BJ (cell line): ENCODE measurements at places on chromosomes 7 and 10.
A peak's percentile ranks its signal among the peaks of the same experiment; 100 is the strongest.

DNA sequence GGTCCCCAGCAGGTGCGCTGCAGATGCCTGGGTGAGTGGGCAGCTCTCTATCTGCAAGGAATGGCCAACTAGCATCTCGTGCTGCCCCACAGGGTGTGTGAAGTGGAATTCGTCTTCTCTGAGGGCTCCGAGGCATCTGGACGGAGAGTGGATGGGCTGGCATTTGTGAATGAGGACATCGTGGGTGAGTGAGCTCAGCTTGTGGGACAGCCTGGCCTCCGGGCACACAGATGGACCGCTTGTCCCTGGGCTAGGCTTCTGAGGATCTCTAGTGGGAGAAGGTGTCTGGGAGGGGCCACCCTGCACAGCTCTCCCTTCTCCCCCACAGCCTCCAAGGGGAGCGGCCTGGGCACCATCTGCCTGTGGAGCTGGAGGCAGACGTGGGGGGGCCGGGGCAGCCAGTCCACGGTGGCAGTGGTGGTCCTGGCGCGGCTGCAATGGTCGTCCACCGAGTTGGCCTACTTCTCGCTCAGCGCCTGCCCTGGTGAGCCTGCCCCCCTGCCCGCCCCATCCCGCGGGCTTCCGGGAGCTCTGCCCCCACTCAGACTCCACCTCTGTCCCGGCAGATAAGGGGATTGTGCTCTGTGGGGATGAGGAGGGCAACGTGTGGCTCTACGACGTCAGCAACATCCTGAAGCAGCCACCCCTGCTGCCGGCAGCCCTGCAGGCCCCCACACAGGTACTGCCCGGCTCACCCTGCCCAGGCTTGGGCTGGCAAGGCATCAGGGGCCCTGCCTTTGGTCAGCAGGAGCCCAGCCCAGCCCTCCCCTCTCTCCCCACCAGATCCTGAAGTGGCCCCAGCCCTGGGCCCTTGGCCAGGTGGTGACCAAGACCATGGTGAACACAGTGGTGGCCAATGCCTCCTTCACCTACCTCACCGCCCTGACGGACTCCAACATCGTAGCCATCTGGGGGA lies 6.3 kb downstream of the POLR2J start:
- no peak for DNase-seq

DNA sequence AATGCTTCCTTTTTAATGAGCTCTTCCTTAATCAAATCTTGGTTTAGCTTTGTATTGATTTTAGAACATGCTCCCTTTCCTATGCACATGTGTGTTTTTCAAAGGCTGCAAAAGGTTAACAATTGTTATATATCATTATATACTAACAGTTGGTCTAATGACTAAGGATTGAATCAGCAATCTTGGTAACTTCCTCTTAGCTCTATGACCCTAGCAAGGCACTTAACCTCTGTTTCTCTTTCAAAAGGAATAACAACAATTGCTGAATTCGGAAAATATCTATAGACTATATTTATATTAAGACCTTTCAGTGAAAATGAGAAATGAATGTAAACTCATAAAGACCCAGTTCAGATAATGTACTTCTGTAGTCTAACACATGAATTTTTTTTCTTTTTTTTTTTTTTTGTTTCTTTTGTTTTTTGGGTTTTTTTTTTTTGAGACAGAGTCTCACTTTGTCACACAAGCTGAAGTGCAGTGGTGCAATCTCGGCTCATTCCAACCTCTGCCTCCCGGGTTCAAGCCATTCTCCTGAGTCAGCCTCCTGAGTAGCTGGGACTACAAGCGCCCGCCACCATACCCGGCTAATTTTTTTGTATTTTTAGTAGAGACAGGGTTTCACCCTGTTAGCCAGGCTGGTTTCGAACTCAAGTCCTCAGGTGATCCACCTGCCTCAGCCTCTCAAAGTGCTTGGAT lies 48.8 kb downstream of the HOXA1 start:
- DNase-seq, result no peak

- DNase-seq, result no peak
Measured at GRCh38 chr7:94324380-94325121, 70.1 kb upstream of the COL1A2 start.

GRCh38 chr10:97358349-97358748 lies 23.8 kb upstream of the FRAT2 start:
- no peak for DNase-seq

- peak; percentile 17 for DNase-seq
Measured at GRCh38 chr7:7761340-7761973, 43.0 kb upstream of the RPA3 start.

DNA sequence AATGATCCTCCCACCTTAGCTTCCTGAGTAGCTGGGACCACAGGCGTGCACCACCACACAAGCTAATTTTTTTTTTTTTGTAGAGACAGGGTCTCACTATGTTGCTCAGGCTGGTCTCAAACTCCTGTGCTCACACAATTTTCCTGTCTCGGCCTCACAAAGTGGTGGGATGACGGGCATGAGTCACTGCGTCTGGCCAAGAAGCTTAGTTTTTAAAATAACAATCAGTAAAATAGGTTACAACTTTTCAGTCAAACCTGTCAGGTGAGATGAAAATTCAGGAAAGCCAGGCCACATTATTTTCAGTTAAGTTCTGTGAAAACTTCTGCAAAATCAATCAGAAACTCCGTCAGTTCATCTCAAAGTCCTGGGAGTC lies 55.4 kb downstream of the FAM241B start:
- no peak for DNase-seq

- DNase-seq, result no peak
Measured at GRCh38 chr10:20855398-20856038, 41.6 kb downstream of the NEBL start.

- DNase-seq, result no peak
Measured at GRCh38 chr10:63919575-63920279, 398.5 kb downstream of the REEP3 start.

GRCh38 chr7:74617180-74617744 lies 40.3 kb upstream of the GTF2I start:
- no peak for DNase-seq

DNA sequence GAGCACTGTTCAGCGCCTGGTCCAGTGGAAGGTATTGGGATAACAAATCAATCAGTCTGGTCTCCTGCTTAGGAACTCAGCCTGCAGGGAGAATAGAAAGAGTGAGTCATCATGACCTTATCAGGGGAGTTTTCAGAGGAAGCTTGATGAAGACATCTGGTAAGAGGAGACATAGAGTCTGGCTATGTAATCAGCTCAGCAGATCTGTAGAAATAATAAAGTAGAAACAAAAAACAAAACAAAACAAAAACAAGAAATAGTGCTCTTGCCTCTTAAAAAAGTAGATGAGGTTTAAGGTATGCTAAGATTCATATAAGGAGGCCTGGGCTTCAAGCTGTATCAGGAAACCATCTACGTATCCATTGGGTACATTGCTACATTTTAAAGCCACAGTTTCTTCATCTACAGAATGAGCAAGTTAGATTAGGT lies 14.4 kb downstream of the TAS2R41 start:
- DNase-seq, result peak; percentile 76

DNA sequence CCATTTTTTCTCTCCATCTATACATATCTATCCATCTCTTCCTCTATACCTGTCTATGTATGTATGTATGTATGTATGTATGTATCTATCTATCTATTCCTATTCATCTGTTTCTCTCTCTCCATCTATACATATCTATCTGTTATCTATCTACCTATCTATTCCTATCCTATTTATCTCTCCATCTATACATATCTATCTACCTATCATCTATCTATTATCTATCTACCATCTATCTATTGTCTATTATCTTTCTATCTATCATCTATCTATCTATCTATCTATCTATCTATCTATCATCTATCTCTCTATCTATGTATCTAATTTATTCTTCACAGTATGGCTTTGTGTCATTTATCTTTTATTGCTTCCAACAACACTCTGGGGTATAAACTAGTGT lies 1124.4 kb downstream of the TYW1 start:
- DNase-seq, result no peak

DNA sequence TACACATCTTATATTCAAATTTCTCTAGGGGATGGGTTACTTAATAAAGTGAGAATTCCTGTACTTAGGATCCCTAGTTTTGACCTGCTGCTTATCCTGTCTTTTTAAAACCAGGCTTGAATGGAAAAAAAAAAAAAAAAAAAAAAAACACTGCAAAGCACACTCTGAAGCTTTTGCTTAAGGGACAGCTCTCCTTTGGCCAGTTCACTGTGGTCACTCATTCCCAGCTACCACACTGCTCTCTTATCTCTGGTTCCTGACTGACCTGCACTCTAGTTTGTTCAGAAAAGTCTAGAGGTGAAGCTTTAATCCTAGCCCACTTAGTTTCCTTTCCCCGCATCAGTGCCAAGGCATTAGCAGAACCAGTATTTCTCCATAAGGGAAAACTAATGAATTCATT lies 82.4 kb downstream of the CADPS2 start:
- no peak for DNase-seq
